ENCODE measurements at places on chromosomes 5 and 9.

DNA sequence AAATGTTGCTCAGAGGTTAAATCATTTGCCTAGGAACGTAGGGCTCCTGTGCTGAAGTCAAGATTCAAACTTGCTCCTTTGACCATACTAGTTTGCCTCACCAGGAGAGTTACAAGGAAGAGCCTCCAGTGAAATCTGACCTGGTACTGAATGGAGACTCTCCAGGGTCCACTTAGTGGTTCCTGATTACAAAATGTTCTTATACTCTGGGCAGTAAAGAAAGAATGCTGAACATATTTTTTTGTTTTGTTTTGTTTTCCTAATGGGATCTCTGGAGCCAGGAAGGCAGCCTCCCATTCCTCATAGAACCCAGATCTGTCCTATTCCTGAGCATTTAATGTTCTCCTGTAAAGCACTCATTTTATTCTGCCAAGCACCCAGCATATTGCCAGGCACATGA is 256.5 kb upstream of the CLINT1 start:
- no peak for DNase-seq

GRCh38 chr5:1063661-1064382 is 48.0 kb downstream of the SLC12A7 start:
- no peak for DNase-seq

DNA sequence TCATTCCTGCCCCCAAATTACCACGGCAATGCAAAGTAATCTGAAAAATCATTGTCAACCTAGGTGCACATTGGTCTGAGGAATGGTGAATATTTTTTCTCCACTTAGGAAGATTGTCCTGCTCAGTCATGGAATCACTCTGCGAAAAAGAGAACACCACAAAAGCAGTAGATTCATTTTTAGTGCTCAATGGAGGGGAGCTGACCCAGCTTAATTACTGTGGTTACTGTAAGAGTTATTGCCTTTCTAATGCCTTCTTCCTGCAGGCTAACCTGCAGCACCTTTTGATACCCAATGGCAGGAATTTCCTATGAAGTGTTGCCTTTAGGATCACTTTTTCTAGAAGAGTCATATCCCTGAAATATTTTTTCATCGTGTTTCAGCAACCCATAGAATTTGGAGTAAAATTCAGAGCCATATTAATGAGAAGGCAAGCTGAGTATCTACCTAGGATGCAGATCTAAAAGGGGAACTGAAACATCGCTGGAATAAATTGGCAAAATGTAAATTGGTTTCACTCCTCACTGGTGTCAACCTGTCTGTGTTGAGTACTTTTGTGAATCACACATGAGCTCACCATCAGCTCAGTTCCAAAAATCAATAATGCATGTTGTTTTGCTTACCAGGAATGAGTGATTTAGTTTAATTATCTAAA is 464.5 kb downstream of the CSNK1G3 start:
- DNase-seq = no peak

GRCh38 chr5:1008451-1009358 is at the start of gene NKD2:
Gene NKD2, plus strand, starts transcription at chr5:1008802. Its CDS starts 256 bp downstream, at chr5:1009058.
- peak; percentile 27 for DNase-seq

- no peak for DNase-seq
Observed at GRCh38 chr9:696332-697323, 144.9 kb upstream of the DMRT1 start.

DNA sequence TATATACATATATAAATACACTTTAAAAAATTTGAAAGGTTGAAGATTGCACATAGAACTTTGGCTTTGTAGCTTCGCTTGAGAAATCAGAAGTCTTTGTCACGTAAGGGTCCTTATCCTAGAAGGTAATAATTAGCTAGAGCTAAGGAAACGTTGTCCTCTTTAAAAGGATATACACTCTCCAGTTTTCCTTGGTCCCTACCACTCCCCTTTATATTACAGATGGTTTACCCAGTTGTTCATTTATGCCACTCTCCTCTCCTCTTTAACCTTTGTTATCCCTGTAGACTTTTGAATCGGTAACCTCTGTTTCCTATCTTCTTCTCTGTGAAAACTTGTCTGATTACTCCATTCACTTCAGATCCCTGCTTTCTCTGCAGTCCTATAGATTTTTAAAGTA is 1101.0 kb upstream of the SEMA6A start:
- DNase-seq = no peak

DNA sequence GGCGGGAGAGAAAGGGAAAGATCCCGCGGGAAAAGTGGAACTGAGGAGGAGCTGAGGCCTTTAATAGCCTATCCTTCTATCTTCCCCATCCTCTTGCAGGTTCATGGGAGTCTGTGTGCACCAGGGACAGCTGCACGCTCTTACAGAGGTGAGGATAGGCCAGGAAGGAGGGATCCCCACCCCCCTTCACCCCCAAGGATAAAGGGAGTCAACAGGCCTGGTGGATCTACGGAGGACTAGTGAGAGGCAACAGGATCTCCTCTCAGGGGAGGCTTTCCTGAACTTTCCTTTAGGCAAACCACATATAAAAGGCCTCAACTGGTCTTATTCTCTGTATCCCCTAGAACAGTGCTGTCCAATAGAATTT is 1.1 kb downstream of the TESK1 start:
- peak; percentile 52 for DNase-seq
